Activated CD8-positive, alpha-beta memory T cell treated with anti-CD3 and anti-CD28 coated beads for 1 hour (primary cell): ENCODE measurements at places on chromosomes 16 and 17.

GRCh38 chr16:27314161-27314723, 468 bp downstream of the IL4R start:
- DNase-seq: no peak

DNA sequence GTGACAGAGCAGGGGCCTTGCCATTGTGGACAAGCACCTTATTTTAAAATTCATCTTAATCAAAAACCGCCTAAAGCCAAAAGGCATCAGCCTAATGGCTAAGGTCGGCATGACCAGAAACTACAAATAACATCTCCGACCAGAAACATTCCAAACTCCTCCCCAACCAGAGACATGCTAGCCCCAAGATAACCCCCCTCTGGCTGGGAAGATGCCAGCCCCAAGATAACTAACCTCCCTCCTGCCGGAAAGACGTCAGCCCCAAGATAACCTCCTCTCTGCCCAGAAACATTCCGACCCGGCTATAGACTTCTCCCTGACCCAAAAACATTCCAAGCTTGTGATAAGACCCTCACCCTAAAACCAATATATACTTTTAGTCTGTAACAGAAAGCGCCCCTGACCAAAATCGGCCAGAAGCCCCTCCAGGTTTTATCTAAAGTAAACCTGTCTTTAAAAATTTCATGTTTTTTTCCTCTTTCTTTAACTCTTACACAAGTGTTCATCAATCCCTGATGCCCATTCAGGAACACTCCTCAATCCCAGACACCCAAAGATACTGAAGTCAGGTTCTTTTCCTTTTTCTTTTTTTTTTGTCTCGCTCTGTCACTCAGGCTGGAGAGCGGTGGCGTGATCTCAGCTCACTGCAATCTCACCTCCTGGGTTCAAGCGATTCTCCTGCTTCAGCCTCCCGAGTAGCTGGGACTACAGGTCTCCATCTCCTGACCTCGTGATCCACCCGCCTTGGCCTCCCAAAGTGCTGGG, 32.7 kb downstream of the TLE7 start:
- no peak for DNase-seq

- peak; percentile 18 for DNase-seq
Measured at GRCh38 chr17:81831957-81832607, 1.0 kb downstream of the MCRIP1 start.

DNA sequence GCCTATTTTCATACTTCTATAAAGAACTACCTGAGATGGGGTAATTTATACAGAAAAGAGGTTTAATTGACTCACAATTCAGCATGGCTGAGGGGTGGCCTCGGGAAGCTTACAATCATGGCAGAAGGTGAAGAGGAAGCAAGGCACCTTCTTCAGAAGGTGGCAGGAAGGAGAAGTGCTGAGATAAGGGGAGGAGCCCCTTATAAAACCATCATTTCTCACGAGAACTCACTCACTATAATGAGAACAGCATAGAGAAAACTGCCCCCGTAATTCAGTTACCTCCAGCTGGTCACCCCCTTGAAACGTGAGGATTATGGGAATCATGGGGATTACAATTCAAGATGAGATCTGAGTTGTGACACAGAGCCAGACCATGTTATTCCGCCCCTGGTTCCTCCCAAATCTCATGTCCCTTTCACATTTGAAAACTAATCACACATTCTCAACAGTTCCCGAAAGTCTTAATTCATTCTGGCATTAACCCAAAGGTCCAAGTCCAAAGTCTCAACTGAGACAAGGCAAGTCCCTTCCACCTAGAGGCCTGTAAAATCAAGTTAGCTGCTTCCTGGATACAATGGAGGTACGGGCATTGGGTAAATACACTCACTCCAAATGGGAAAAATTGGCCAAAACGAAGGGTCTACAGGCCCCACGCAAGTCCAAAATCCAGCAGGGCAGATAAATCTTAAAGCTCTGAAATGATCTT, 237.7 kb downstream of the CDH13 start:
- DNase-seq: no peak

GRCh38 chr16:53152329-53152728, 97.5 kb downstream of the CHD9 start:
- no peak for DNase-seq

DNA sequence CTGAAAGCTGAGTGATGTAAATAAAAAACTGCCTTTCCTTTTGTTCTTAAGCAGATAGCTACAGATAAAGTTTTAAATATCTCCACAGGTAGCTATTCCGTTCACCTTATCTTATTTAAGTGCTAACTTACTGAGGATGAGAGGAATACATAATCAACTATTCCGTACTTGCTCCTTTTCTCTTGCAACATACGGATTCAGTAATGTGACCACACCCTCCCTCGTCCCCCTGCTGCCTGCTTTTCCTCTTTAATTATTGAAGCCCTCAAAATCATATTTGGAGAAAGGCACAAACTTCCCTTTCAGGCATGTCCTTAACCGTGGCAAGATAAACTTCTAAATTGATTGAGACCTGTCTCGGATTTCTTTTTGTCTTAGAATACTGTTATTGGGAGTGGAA, 101.4 kb downstream of the MAP2K4 start:
- DNase-seq: no peak

GRCh38 chr17:20989991-20990855, 52.6 kb downstream of the USP22 start:
- no peak for DNase-seq
